Activated naive CD4-positive, alpha-beta T cell treated with anti-CD3 and anti-CD28 coated beads, Interleukin-2, amount 10 ng/mL, durations not matched to agents 7 days and 5 days (primary cell): ENCODE measurements at places on chromosomes 16 and 17.

DNA sequence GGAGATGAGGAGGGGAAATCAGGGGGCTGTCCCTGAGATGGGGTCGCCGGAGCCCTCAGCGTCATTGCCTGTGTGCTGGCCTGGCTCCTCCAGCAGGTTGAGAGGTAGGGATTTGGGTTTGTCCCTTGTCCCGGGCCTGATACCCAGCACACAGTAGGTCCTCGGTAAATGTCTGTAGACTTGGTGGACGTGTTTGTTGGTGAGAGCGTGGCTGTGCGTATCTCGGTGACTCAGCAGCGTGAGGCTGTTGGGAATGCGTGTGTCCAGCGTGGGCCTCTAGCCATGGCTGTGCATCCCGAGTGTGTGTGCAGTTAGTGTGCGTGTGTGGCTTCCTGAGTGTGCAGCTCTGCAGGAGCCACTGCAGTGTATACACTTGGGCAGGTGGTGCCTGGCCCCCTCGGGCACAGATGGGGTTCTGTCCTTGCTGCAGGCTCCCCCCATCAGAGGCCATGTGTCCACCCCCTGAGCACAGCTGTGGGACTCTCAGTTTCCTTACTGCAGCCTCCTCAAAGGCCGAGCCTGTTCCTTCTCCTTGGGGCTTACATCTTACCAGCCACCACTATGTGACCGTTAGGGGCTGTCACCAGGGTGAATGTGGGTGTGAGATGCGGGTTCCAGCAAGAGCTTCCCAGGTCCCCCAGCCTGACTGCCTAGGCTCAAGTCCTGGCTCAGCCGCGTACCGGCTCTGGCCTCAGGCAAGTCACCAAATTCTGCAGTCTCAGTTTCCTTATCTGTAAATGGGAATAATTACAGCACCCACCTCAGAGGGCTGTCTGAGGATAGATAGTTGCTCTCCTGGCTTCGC, 5.7 kb downstream of the NECAB2 start:
- H3K4me1 ChIP-seq: no peaks in the 10 kb centered on the region
- no peaks in the 10 kb centered on the region for H3K36me3 ChIP-seq
- H3K4me3 ChIP-seq: no peak overlapping the region
- no peak for DNase-seq
- no peak overlapping the region for H3K27ac ChIP-seq

- DNase-seq: peak; percentile 72
- H3K36me3 ChIP-seq: peaks cover 3% of the 10 kb centered on the region
- H3K27ac ChIP-seq: peak overlapping the region; percentile 86
- H3K4me3 ChIP-seq: peak overlapping the region; percentile 77
- peaks cover 57% of the 10 kb centered on the region for H3K4me1 ChIP-seq
- H3K27me3 ChIP-seq: peaks cover 32% of the 10 kb centered on the region
Measured at GRCh38 chr16:67246756-67247191, 507 bp downstream of the FHOD1 start.

GRCh38 chr17:37493249-37494027, 3.7 kb downstream of the DUSP14 start:
- no peak overlapping the region for H3K27ac ChIP-seq
- H3K36me3 ChIP-seq: peaks cover 3% of the 10 kb centered on the region
- H3K27me3 ChIP-seq: peaks cover 8% of the 10 kb centered on the region
- no peak overlapping the region for H3K4me3 ChIP-seq

DNA sequence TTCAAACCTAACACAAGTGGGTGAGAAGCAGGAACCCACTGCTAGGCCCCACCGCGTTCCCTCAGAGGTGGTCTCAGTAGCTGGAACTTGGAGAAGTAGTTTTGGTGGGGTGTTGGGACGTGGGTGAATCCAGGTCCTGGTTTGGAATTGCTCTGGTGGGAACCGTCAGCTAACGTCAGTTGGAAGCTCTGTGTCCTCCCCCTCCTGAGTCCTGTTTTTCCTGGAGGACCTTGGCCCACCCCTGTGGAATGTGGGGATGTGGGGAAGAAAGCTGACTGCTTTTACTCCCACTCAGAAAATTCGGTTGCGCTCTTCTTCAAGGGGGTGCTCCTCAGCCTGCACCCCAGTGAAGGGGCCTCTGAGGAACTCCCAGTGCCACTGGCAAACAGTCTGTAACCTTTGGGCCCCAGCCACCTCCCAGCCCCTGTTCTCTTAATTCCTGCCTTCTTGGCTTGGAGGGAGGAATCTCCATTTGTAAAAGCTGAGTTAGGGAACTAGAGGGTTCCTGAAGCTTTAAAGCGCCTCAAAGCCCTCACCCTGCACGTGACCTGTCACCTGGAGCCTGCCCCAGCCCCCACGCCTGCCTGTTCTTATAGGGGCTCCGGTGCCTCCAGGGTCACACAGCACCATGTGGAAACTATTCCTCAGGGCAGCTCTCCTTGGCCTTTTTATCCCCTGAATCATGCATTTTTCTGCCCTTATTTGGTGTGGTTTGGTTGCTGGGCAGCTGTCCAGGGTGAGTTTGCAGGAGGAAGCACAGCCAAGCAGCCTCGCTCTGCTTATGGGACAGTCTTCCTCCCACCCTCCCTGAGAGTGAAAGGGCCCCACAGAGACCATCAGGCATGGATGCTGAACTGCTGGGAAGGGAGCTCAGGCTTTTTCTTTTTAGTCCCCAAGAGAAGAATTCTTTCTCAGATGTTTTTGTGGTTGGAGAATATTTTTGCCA, 16.2 kb upstream of the NAGLU start:
- no peaks in the 10 kb centered on the region for H3K36me3 ChIP-seq
- H3K27me3 ChIP-seq: peaks cover 57% of the 10 kb centered on the region
- no peak overlapping the region for H3K27ac ChIP-seq
- DNase-seq: no peak
- peaks cover 5% of the 10 kb centered on the region for H3K4me1 ChIP-seq
- H3K4me3 ChIP-seq: no peak overlapping the region

DNA sequence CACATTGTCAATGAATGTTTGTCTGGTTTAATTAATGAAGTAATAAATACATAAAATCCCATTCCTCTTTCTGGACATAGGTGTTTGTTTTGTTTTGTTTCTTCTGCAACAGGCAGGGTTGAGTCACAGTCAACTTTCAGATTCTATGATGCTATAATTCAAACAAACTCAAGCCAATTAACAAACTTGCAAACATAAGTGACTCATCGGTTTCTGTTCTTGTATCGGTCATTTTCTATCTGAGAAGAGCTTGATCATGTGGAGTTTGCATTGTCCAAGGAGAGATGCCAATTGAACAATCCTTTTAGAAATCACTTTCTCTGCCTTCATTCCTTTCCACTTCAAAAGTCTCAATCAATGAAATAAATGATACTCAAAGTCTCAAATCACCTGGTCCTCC, 294.2 kb upstream of the C16orf82 start:
- H3K36me3 ChIP-seq: no peaks in the 10 kb centered on the region
- H3K27ac ChIP-seq: no peak overlapping the region
- no peaks in the 10 kb centered on the region for H3K4me1 ChIP-seq
- no peak overlapping the region for H3K4me3 ChIP-seq
- DNase-seq: no peak

GRCh38 chr16:55494994-55495421, 13.9 kb upstream of the LPCAT2 start:
- H3K4me1 ChIP-seq: peaks cover 9% of the 10 kb centered on the region
- H3K27ac ChIP-seq: no peak overlapping the region
- H3K36me3 ChIP-seq: no peaks in the 10 kb centered on the region
- no peak for DNase-seq
- no peak overlapping the region for H3K4me3 ChIP-seq
- peaks cover 16% of the 10 kb centered on the region for H3K27me3 ChIP-seq

DNA sequence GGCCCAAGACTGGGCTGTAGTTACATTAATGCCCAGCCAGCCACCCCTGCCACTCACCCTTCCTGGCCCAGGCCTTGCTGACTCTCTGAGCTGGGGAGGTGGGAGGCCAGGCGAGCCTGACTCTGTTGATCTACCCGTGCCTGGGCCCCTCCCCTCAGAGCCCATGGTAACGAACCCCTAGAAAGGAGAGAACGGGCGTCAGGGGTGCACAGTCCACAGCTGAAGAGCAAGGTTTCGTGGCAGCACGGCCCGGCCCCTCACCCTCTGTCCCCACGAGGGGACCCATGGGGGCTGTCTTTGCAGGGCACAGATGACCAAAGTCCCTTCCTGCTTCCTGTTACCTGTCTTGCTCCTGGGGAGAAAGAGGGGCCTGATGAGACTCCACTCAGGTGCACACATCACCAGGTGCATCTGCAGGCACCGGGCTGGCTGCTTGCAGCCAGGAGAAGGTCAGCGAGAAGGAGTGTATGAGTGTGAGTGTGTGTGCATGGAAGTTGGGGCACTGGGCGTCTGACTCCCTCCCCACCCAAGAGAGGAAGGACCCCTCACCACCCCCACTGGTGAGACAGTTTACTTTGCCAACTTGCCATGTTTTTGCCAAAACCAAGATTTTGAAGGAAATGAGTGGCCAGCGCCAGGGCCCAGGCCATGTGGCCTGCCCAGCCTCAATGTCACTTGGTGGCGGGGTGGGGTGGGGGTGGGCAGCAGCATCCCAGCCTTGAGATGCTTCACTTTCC, 359.1 kb downstream of the SEC14L1 start:
- H3K27me3 ChIP-seq: peaks cover 4% of the 10 kb centered on the region
- H3K4me3 ChIP-seq: no peak overlapping the region
- peak overlapping the region; percentile 24 for H3K27ac ChIP-seq

DNA sequence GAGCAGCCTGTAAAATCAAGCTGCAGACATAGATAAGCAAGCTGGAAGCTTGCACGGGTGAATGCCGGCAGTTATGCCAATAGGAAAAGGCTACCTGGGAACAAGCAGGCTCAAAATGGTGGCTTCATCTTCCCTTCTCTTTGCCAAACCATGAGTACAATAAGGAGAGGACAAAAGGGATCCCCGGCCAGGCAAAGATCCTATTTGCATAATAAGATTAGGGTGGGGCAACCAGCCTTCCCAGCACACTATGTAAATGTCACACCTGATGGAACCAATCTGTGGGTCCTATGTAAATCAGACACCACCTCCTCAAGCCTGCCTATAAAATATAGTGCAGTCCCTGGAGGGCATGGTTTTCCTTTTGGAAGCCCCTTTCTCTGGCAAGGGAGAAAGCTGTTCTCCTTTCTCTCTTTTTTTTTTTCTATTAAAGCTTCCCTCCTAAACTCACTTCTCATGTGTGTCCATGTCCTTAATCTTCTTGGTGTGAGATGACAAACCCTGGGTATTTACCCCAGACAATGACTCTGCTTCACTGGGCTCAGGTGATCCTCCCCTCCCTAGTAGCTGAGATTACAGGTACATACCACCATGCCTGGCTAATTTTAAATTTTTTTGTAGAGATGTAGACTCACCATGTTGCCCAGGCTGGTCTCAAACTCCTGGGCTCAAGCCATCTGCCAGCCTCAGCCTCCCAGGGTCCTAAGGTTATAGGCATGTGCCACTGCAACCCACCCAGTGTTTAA, 44.2 kb downstream of the PSMD12 start:
- H3K36me3 ChIP-seq: no peaks in the 10 kb centered on the region
- DNase-seq: no peak
- no peak overlapping the region for H3K27ac ChIP-seq
- H3K4me1 ChIP-seq: no peaks in the 10 kb centered on the region

DNA sequence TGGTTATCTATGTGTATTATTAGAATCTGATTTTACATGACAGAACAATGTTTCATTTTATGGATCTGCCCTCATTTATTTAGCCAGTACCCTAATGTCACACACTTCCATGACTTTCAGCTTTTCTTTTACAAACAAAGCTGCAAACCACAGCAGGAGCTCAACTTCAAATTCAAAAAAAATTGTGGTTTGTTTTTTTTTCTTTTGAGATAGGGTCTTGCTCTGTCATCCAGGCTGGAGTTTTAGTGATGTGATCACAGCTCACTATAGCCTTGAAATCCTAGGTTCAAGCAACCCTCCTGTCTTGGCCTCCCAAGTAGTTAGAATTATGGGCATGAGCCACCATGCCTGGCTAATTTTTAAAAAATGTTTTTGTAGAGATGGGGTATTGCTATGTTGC, 8.2 kb upstream of the MPRIP start:
- H3K27ac ChIP-seq: no peak overlapping the region
- DNase-seq: no peak
- no peaks in the 10 kb centered on the region for H3K4me1 ChIP-seq
- no peaks in the 10 kb centered on the region for H3K36me3 ChIP-seq
- H3K27me3 ChIP-seq: no peaks in the 10 kb centered on the region
- H3K4me3 ChIP-seq: no peak overlapping the region

- no peak overlapping the region for H3K27ac ChIP-seq
- no peaks in the 10 kb centered on the region for H3K4me1 ChIP-seq
- H3K36me3 ChIP-seq: no peaks in the 10 kb centered on the region
Measured at GRCh38 chr17:66850692-66851091, 15.8 kb downstream of the CACNG5 start.

DNA sequence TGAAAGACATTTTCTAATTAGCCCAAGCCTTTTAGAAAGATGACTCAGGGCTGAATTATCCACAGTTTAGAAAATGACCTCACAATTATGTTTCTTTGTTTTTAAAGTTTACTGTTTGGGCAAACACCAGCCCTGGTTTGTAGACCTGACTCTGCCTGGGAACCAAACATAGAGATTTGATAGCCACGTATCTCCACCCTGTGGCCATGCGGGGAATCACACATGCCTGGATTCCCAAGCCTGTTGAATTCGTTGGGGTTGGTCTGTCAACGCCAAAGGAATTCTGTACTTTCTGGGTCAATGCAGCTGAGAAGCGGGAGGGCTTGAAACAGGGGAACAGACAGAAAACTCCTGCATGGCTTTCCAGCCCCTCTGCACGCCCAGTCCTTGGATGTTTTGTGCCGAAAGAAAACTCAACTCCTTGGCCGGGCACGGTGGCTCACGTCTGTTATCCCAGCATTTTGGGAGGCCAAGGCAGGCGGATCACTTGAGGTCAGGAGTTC, 26.9 kb downstream of the CD300A start:
- H3K4me3 ChIP-seq: no peak overlapping the region
- H3K27me3 ChIP-seq: peaks cover 52% of the 10 kb centered on the region
- peaks cover 5% of the 10 kb centered on the region for H3K36me3 ChIP-seq
- DNase-seq: peak; percentile 80

- no peak overlapping the region for H3K27ac ChIP-seq
- H3K27me3 ChIP-seq: no peaks in the 10 kb centered on the region
- no peaks in the 10 kb centered on the region for H3K36me3 ChIP-seq
- H3K4me3 ChIP-seq: no peak overlapping the region
- no peak for DNase-seq
Measured at GRCh38 chr16:60636117-60636516, 1400.1 kb downstream of the CDH8 start.

- no peak overlapping the region for H3K4me3 ChIP-seq
- no peak overlapping the region for H3K27ac ChIP-seq
- peaks cover 59% of the 10 kb centered on the region for H3K27me3 ChIP-seq
- no peaks in the 10 kb centered on the region for H3K4me1 ChIP-seq
- DNase-seq: no peak
- no peaks in the 10 kb centered on the region for H3K36me3 ChIP-seq
Measured at GRCh38 chr17:61444831-61445230, 7.4 kb upstream of the TBX4 start.

GRCh38 chr17:66990047-66990446, 25.5 kb downstream of the CACNG4 start:
- H3K27me3 ChIP-seq: peaks cover 60% of the 10 kb centered on the region
- H3K36me3 ChIP-seq: no peaks in the 10 kb centered on the region
- DNase-seq: no peak
- no peak overlapping the region for H3K4me3 ChIP-seq
- H3K4me1 ChIP-seq: peaks cover 8% of the 10 kb centered on the region

GRCh38 chr17:67557921-67558320, 159.8 kb upstream of the NOL11 start:
- H3K27me3 ChIP-seq: no peaks in the 10 kb centered on the region
- H3K27ac ChIP-seq: no peak overlapping the region
- H3K4me3 ChIP-seq: no peak overlapping the region
- DNase-seq: no peak
